NCI-H774 (cell line): ENCODE measurements at places on chromosomes 11 and 22.

- DNase-seq: no peak
Measured at GRCh38 chr22:31439808-31440207, 40.4 kb downstream of the DRG1 start.

DNA sequence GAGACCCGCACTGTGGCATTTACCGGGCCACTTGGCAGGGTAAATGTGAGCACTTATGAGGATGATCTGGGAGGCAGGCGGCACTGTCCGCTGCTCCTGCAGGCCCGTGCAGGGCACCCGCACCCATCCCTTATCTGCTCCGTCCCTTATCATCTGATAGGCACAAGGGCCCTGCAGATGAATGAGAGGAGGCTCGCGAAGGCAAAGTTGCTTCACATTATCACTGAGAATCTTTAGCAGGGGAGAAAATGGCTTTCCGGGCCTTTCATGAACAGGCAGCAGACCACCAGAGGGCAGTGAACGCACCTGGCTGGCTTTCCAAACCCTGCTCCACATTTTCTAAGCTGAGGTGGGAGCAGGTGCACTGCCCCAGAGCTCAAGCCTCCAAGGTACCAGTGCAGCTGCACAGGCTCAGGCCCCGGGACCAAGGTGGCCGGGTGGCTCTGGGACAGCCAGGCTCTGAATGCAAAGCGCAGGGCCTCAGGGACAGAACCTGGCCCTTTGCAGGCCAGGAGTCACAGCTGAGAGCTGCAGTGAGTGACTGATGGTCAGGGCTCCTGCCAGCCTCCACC, 165.6 kb downstream of the SHANK2 start:
- DNase-seq: peak; percentile 61

DNA sequence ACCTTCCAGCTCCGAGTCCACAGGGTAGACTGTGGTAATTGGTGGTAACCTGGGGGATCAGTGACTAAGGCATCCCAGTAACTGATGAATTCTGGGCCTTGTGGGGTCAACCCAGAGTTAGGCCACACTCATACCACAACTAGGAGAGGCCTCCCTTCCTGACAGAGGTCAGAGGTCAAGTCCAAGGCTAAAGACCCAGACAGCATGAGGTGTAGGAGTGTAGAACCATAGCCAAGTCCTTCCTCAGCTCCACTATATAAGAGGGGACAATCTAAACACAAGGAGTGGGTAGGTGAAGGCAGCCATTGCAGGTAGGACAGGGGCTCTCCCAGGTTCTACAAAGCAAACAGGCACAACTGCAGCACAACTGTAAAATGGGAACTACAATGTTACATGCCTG, 4.6 kb downstream of the AP1B1 start:
- no peak for DNase-seq

GRCh38 chr11:34145073-34145472, 39.6 kb downstream of the NAT10 start:
- DNase-seq: no peak

DNA sequence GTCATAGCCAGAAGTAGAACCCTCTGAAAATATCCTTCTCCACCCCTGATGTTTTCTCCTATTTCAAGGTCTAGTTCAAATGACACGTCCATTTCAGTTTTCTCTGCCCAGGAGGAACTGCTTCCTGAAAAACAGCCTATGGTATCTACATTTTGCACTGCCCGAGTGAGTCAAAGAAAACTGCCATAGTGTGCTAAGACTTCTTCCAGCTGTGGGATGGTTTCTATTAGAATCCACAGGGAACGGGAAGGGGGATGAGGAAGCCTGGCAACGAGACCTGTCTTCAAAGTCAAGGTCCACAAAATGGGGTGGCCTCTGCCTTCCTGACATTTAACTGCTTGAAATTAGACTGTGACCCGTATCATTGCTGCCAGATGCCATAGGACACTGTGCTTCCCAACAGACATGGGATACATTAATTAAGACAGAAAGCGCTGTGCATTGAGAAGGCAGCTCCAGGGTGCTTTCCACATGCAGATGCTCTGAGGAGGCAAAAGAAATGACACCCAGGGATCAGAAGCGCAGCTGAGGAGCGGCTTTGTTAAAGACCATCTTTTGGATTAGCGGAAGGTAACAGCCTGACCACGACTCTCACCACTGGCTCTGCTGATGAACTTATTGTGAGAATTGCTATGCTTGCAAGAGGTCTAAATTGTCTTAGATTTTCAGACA, 39.4 kb upstream of the NUP50 start:
- no peak for DNase-seq

DNA sequence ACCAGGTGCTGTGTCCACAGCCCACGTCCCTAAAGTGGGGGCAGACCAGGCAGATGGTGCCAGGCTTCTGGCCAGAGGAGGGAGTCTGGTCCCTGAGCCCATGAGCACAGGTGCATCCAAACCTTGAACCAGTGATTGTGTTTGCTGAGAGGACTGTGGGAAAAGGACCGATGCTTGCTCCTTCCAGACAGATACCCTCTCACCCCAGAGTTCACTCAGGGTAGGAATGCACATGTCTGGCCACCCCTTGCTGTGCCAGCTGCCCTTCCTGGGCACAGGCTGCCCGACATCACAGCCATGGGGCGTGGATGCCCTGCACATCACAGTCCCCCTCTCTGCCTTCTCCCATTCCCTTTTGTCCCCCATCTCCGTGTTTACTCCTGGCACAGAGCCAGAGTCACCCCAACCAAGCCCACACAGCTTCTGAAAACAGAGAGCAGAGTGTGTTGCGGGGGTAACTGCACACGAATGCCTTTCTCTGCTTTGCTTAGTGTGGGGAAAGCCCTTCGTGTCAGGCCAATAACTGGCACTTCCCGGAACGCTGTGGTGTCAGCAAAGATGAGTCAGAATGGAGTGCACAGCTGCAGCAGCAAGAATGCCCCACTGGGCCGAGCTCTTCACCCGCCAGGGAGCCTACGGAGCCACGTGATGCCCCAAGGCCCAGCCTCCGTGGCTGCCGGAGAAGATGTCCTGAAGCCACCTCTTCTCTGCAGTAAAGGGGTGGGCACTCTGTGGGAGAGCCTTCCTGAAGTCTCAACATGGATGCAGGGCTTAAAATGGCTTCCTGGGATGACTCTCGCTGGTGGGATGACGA, 7.6 kb downstream of the CARS1 start:
- no peak for DNase-seq
